ENCODE measurements at places on chromosomes 7 and 10.

- no peak for DNase-seq
Measured at GRCh38 chr10:58415757-58416156, 30.5 kb downstream of the TFAM start.

DNA sequence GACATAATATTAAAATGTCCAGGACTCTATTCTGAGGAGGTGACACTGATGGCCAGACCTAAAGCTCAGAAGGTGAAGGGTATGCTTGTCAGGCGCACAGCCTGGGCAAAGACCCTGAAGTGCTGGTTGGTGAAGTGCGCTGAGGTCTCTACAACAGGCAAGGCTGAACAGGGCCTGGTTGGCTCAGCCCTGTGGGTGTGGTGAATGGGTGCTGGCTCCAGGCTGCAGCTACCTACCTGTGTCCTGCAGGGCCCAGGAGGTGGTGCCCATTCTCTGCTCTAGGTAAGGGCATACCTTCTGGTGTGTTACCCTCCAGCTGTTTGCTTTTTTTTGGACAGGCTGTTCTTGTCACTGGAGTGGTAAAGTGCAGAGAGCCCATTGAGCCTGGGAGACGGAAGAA is 85.1 kb downstream of the RAMP3 start:
- no peak for DNase-seq

GRCh38 chr7:32200646-32201045 is 130.4 kb upstream of the PDE1C start:
- DNase-seq = no peak

- DNase-seq = no peak
Measured at GRCh38 chr7:90180011-90180585, 25.8 kb downstream of the STEAP1 start.

GRCh38 chr7:156096771-156097538 is 284.7 kb upstream of the SHH start:
- no peak for DNase-seq

GRCh38 chr10:93061594-93062513 is 1.3 kb downstream of the CYP26C1 start:
- no peak for DNase-seq

DNA sequence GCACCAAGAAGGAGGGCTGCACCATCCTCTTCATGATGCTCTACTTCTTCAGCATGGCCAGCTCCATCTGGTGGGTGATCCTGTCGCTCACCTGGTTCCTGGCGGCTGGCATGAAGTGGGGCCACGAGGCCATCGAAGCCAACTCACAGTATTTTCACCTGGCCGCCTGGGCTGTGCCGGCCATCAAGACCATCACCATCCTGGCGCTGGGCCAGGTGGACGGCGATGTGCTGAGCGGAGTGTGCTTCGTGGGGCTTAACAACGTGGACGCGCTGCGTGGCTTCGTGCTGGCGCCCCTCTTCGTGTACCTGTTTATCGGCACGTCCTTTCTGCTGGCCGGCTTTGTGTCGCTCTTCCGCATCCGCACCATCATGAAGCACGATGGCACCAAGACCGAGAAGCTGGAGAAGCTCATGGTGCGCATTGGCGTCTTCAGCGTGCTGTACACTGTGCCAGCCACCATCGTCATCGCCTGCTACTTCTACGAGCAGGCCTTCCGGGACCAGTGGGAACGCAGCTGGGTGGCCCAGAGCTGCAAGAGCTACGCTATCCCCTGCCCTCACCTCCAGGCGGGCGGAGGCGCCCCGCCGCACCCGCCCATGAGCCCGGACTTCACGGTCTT is 1.9 kb downstream of the FZD1 start:
- no peak for DNase-seq

GRCh38 chr10:49314806-49315205 is 15.8 kb downstream of the C10orf71 start:
- no peak for DNase-seq

DNA sequence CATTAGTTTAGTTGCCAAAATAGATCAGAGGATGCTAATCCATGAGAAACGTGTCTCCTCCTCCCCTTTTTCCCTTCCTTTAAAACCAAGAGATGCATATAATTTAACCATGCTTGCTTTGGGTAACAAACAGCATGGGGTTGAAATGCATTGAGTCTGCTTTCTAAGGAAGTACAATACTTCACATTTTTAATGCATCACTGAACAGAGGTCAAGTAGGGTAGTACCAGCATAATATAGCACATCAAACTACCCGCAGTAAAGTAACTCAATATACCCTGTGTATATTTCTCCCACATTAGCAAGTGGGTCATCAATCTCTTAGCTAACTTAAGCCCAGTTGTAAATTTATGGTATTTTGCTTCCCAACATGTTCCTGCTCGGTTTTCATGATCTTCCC is 239.3 kb upstream of the SEMA3C start:
- no peak for DNase-seq

GRCh38 chr7:44132039-44132438 is 8.7 kb upstream of the POLD2 start:
- no peak for DNase-seq

DNA sequence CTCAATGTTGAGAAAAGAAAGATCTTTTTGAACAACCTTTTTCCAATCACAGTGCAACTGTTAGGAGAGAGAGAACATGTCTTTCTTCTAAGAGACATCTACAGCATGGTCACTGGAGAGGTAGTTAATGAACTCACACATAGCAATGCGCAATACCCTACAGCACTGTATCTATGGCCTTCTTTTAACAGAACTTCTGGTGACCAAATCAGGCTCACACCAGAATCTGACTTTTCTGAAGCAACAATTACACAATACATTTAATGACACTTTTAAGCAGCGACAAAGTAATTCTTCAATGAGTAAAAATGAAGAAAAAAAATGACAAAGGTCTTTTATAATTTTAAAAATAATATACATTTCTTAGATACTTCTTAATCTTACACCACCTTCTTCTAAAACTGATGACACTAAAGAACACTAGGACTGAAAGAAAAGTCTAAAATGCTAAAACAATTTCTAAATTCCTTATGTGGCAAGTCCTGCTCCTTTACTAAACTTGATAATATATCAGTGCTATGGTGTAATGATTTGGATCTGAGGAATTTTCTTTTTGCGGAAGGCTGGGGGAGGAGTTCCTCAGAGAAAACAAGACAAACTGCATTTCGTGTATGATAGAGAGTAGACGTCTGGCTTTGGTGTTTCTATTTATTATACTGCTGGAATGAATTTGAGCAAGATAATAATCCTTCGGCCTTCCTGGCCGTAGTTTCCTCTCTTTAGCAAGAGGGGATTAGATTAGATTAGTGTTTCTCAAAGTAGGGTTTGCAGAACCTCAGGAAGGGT is 166.3 kb downstream of the ZNF438 start:
- no peak for DNase-seq

- no peak for DNase-seq
Measured at GRCh38 chr7:82156168-82156567, 287.4 kb downstream of the CACNA2D1 start.

DNA sequence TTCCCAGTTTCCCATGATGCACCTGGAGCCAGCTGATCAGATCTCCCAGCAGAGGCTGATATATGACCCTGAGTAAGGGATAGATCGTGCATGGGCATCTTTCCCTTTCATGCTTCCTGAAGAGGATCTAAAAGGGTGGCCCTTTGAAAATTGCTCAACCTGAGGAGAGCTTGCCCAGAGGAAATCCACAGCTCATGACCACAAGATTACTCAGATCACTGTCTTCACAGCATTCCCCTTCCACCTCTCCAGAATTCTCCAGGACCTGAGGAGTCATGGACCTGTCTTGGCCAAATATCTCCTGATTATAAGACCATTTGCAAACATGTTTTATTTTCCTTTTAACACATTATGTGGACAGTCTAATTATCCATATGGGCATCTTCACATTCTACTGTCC is 328.1 kb downstream of the LHFPL3 start:
- DNase-seq = no peak

- no peak for DNase-seq
Measured at GRCh38 chr7:137081321-137082093, 213.1 kb downstream of the CHRM2 start.

DNA sequence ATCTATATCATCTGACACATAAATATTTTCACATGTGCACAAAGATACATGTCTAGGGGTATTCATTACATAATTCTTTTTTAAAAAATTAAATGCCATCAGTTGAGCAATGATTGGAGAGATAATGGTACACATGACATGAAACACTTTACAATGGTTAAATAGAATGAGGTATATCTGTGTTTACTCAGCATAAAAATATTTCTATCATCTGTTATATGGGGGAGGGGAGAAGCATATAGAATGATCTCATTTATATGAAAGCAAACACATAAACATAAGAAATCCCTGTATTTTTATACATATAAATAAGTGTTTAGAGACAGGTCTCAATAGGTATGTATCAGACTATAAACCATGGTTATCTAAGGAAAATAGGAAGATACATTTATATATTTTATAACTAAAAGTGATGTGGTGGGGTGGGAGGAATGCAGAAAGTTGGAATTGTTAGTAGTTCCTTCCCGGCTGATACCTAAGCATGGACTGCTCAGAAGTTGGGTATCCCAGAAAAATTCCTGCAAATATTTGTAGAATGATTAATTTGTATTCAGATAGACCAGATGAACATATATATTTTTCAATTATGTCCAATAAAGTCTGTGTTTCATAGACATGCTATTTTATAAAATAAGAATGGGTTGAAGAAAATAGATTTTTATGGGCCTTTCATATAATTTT is 75.1 kb downstream of the SHOC2 start:
- DNase-seq = no peak

DNA sequence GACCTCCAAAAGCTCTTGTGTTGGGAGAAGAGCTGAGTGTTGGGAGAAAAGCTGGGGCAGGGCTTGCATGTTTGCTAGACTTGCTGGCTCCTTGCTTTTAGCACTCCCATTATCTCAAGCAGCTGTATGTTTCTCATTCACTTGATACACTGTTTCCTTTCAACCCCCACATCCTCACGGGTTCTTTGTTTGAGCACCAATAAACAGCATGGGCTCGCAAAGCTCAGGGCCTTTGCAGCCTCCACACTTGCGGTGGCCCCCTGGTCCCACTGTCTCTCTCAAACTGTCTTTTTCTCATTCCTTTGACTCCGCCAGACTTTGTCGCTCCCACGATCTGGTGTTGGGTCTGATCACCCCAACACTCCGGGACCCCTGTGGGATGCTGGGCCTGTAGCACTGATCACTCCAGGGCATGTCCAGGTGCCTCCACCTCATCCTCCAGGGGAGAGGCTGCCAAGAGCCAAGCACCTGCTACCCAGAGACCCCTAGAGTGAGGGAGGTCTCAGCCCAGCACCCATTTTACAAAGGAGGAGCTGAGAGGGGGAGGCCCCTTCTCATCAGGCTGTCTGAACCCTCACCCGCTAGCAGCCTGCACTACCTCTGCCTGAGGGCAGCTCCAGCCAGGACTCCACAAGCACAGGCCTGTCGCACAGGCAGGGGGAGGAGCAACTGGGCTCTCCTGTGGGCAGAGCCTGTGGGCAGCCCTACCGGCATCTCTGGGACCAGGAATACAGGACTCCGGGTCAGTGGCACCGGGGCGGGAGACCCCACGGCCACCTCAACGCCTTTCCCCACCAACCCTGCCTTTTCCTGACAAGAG is 49.1 kb upstream of the MSMB start:
- no peak for DNase-seq

DNA sequence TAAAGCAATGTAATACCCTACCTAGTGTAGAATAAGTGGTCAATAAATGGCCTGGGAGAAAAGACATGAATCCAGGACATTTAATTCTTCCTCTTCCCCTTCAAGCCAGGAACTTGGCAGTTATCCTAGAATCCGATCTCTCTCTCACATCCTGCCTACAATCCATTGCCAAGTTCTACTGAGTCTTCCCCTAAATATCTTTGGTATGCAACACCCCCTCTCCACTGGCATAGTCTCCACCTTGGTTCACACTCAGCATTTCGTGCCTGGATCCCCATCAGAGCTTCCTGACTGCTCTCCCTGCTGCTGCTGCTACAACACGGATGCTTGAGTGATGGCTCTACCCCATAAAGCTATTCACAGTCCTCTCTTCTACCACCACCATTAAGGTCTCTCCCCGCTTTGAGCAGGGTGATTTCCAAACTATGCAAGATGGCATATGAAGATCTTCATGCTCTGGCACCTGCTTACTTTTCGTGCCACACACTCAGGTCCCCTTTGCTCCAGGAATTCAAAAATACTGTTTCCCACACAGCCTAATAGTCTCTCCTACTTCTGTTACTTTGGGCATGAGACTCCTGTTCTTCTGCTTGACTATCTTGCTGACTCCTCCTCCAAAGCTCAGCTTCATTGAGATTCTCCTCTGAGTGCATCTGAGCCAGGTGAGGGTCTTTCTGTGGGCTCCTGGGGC is 4.8 kb downstream of the ANK3 start:
- peak; percentile 84 for DNase-seq

GRCh38 chr10:81135851-81136250 is 598.1 kb downstream of the SH2D4B start:
- DNase-seq = no peak

DNA sequence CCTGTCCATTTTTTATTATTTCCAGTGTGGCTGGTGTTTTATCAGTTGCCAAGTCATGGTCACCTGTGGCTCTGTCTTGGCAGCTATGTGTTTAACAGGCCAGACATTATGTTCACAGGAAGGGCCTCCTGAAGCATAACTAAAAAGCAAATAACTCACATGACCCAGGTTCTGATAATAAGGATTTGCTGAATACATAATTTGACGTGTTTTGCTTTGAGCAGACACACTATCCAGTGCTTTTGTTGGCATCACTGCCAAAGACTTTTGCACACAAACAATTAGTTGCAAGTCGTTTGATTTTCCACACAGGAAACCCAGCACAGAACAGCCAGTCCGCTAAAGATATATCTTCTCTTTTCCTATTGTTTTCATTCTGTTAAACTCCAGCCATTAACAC is 173.6 kb downstream of the ARL4A start:
- DNase-seq = no peak

DNA sequence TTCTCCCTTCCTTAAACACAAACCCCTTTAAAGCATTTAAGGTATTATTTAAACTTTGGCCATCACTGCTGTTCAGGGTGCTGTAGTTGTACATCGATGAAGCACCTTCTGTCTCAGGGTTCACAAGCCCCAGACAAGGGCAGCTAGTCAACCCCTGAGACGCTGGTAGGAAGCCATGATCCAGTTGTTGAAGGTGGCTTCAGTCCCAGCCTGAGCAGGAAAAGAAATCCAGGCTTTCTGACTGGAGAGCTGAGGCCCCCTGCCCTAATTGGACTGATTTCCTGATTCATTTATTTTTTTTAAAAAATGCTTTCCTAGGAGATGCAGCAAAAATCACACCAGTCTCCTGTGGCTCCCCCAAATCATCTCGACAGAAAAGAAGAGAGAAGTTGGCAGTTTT is 15.8 kb downstream of the CPA1 start:
- DNase-seq = no peak

DNA sequence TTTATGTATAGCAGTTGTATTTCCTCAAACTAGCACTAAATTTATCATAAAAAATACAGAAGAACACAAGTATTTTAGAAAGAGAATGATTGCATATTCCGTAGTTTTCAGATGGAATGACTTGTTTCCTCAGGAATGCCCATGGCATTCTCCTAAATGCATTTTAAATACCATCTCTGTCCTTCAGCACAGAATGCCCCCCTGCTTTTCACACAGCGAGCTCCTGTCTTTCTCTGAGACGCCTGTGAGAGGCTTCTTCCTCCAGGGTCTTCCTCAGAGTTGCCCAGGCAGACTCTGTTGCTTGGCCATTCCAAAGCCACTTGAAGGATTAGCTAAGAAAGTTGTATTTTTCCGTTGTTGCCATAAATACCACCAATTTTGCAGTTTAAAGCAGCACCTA is 10.1 kb downstream of the LANCL2 start:
- DNase-seq = no peak

- DNase-seq = no peak
Measured at GRCh38 chr7:90483251-90483650, 13.8 kb downstream of the PTTG1IP2 start.
